ENCODE measurements at places on chromosomes 4 and X.
A peak's percentile ranks its signal among the peaks of the same experiment; 100 is the strongest.

DNA sequence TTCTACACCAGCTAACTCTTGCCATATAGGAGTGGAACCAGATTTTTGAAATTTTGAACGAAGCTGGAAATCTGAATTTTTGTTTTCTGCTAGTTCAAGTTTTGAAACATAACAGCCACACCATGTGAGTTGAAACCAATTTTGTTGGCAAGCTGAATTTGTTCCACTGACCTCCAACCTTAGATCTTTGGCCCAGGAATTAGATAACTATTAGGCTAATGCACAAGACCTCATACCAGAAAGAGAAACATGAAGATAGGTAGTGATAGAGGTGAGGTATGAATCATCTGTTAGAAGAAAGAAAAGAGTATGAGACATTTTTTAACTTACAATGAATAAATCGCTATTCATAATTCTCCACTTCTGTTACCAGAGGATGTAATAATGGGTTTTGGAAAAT, 76.8 kb upstream of the ACSL1 start:
- no peak for DNase-seq

DNA sequence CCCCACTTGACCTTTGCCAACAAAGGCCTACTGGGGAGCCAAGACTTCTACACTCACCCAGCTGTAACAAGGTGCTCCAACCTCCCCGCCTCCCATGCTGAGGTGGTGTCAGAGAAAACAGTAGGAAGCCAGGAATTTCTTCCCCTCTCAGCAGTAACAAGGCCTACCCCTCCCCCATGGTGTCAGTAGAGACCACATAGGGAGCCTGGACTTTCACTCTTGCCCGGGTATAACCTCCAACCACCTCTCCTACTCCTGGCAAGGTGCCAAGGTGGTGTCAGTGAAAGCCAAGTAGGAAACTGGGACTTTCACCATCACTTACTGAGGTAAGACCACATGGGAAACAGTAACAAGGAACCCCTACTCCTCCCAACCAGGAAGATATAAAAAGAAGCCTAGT, 93.1 kb downstream of the SLC16A2 start:
- no peak for DNase-seq

- no peak for DNase-seq
These were observed 151.8 kb downstream of the CCNG2 start for GRCh38 chr4:77308843-77309242.

GRCh38 chrX:63935835-63936234, 150.8 kb upstream of the ARHGEF9 start:
- no peak for DNase-seq

DNA sequence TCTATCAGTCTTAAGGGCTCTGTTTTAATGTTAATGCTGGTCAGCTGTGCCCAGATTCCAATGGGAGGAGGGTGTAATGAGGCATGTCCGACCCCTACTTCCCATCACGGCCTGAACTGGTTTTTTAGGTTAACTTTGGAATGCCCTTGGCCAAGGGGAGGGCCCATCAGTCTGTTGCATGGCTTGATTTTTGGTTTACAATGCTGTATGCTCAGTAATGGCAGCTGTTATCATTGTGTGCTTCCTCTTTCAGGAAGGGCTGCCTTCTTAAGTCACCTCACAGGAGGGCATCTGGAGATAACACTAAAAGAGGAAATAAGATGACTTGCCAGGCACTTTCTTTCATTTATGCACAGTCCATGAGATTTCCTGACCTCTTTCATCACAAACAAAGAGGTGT, 36.3 kb downstream of the ATXN3L start:
- no peak for DNase-seq

- peak; percentile 30 for DNase-seq
These were observed 179.9 kb upstream of the PPP3CA start for GRCh38 chr4:101527188-101527587.

GRCh38 chr4:181018913-181019312, 1224.3 kb upstream of the TENM3 start:
- DNase-seq: no peak

DNA sequence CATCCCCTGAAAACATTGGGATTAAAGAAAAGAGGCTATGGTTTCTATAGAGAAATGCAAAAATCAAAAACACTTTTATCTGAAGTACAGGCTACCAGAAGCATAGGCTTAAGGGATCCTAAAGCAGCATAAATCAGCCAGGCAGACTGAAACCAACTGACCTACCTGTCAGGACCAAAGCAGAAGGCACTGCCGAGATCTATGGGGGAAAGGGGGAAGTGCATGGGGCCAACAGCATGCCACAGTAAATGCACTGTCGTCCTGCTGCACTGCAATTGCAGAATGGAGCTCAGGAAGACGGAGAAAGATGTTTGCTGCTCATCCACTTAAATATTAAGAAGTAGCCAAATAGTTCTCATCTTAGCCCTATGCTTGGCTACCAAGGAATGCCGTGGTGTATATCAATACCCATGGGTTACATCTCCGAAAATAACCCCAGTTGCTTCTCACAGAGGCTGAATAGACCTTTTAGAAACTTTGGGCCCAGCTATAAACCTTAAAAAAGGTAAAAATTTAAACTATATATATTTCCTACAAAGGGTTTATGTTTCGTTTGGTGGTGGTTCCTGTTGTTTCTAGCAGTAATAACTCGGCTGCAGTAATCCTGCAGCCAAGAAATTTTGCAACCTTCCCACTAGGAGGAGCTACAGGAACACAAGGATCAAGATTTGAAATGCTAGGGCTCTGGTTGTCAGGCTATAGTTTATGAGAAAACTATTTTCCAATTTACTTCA, 312.2 kb upstream of the DIAPH2 start:
- DNase-seq: no peak

DNA sequence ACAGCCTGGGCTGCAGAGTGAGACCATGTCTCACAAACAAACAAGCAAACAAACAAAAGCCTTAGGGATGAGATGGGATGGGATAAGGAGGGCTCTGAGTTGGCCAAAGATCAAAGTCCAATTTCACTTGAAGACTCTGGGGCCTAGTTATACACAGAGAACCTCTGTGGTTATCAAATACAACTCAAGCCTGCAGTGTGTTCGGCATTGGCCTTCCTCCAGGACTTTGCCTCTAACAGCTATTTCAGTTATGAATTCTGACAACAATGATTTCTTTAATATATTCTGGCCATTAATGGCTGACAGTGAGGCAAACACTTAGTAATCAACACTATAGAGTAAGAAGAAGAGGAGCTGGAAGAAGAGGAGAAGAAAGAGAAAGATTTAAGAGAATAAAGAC, 171.1 kb downstream of the PDGFRA start:
- DNase-seq: no peak

DNA sequence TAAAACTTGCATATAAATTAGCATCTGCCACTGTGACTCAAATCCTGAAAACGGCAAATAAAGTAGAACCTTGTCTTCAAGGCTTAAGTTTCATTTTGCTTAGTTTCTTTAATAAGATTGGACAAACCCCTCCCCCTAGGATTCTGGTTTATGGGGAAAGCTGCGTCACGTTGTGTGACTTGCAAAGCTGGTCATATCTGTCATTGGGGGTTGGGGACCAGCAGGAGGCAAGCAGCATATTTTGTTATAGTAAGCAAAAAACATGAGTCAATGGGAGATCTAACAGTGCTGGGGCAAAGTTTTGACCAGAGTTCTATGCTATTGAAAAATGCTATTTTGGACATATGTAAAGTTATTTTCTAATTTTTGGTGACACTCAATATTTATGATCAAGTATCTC, 407.3 kb downstream of the PCDH18 start:
- DNase-seq: no peak

- DNase-seq: no peak
These were observed 39.9 kb upstream of the SCOC start for GRCh38 chr4:140333523-140333922.

DNA sequence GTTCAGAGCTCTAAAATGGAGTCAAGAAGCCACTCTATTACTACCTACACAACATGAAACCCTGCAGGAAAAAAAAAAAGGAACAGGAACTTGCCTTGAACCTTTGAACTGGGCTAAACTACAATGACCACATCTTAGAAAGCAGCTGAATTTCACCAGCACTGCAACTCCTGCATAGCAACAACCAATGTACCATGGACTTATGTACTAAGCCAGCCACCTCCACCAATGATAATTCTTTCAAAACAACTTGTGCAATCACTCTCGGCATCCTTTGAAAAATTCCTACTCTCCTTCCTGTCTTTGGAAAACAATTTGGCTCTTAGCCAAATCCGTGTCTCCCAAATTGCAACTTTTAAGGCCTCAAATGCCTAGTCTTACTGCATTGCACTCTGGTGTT, 26.8 kb upstream of the FMR1 start:
- no peak for DNase-seq

- peak; percentile 44 for DNase-seq
These were observed 3.6 kb downstream of the SASH3 start for GRCh38 chrX:129783291-129783713.

- DNase-seq: no peak
These were observed 1.0 kb downstream of the SLC25A5 start for GRCh38 chrX:119469313-119469635.

- peak; percentile 27 for DNase-seq
These were observed at the start of gene ARMCX1 for GRCh38 chrX:101550362-101550750. TSS of gene ARMCX1 (plus strand) at chrX:101550547. CDS start at chrX:101552931, 2,384 bp downstream.

GRCh38 chrX:128699716-128700285, 647.6 kb upstream of the ACTRT1 start:
- no peak for DNase-seq

GRCh38 chr4:683982-684622, 4.8 kb downstream of the SLC49A3 start:
- DNase-seq: peak; percentile 38

- no peak for DNase-seq
These were observed 19.8 kb upstream of the LGI2 start for GRCh38 chr4:25050370-25051078.

GRCh38 chr4:75907966-75908365, 5.7 kb upstream of the PPEF2 start:
- no peak for DNase-seq

- peak; percentile 34 for DNase-seq
These were observed 206.0 kb downstream of the BCOR start for GRCh38 chrX:39891781-39892180.

DNA sequence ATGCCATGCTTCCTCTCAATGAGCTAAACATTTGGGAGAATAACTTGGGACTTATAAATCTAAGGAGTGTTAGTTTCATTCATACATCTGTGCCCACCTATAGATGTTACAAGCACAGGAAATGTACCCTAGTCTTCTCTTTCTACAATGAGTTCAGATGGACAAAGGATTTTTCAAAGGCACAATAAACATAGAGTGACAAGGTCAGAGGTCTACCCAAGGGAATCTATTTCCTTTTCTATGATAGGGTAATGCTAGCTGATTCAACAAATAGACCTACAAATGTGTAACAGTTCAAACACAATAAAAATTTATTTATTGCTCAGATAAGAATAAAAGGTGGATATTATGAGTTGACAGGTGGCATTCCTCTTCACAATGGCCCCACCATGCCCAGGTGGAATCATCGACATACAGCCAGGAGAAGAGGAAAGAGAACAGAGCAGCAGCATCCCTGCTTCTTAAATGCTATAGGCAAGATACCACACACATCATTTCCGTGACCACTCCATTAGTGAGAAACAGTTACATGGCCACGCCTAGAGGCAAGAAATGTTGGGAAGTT, 421.8 kb downstream of the HNRNPD start:
- DNase-seq: no peak

GRCh38 chrX:10722851-10723250, 102.5 kb upstream of the MID1 start:
- DNase-seq: peak; percentile 28

- no peak for DNase-seq
These were observed 58.3 kb upstream of the DOCK11 start for GRCh38 chrX:118437283-118437682.

DNA sequence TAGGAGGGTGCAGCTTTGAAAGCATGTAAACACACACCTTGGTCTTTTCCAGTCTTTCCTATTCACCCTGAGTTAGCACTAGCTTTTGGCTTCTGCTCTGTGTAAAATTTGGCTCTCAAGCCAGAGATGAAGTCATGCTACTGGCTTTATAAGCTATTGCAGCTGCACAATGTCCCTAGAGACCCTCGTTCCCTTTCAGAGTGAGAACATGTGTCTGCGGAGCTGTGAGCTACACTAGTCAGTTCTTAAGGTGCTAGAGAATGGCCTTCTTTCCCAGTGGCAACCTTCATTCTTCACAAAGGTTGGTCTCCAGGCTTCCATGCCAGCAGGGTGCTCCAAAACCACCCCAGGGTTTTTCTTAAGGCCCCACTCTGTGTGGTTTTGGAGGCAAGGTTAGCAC, 199.1 kb downstream of the SPATA18 start:
- no peak for DNase-seq

GRCh38 chr4:80125252-80126177, 52.5 kb upstream of the ANTXR2 start:
- DNase-seq: peak; percentile 65

DNA sequence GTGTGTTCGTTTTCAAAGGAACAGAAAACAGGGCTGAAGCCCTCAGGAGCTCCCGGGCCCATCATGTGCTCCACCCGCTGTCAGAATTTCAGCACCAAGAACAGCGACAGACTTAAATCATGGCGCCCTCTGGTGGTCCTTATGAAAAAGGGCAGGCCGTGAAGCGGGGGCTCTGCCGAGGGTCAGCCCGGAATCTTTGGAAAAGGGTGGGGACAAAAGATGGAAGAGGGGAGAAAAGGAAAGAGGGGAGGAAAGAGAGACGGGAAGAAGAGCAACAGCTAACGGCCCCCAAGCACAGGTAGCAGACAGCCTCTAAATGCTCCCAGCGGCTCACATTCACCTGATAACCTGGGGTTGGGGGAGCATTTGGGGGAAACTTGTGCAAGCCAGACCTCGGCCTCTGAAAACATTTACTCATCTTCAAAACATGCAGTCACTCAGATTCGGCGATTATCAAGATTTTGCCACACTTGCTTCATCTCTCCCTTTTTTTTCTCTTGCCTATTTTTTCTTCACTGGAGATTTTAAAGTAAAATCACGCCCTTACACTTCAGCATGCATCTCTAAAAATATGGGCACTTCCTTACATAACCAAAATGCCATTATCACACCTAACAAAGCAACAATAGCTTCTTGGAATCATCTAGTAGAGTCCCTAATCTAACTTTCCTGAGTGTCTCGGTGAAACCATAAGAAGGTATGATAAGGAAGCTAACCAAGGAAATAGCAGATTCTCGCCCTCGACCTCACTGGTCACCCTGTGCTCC, 28.1 kb upstream of the MAN2B2 start:
- DNase-seq: peak; percentile 45

GRCh38 chrX:136200466-136200865, 50.7 kb downstream of the MAP7D3 start:
- peak; percentile 7 for DNase-seq

DNA sequence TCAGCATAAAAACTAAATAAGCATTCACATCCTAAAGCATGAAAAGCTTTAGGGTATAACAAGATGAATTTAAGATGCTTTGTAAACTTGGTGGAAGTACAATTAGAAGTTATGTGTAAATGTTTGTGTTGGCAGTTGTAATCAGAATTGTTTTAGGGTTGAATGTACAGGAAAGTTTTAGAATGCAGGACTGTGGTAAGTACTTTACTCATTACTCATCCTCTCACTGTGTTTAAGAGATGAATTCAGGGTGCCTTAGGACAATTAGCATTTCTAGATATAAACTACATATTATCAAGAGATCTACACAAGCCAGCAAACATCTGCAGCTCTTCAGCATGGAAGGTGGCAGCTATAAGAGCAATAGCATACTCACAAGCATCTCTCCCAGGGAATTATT, 77.5 kb upstream of the ELOVL6 start:
- DNase-seq: no peak

- no peak for DNase-seq
These were observed 831.5 kb downstream of the STIM2 start for GRCh38 chr4:27692158-27692557.

- no peak for DNase-seq
These were observed 34.2 kb downstream of the PKD2 start for GRCh38 chr4:88041626-88042025.

GRCh38 chr4:141174457-141174856, 41.2 kb upstream of the RNF150 start:
- no peak for DNase-seq
